Smooth muscle cell of the umbilical artery (primary cell): ENCODE measurements at places on chromosomes 2 and 18. TPM values are rescaled to one million over a fixed set of nuclear protein-coding genes. Genes with fewer than 3 reads are reported as not detected.

Gene NETO1
- total RNA-seq, result 0.74 TPM in 1 of 2 replicates, not detected in the other

Gene OTOS
- total RNA-seq, result not detected in 2 replicates

Gene XRCC5
- total RNA-seq, result 221 and 300 TPM in 2 replicates

Gene FBLN7
- total RNA-seq, result 0.18 and 0.30 TPM in 2 replicates

Gene PROM2
- total RNA-seq, result 0.30 and 0.83 TPM in 2 replicates

Gene MZT2A
- total RNA-seq, result 43.4 and 66.2 TPM in 2 replicates

Gene TUBB8B
- not detected in 2 replicates for total RNA-seq

Gene CCDC68
- 5.0 and 6.2 TPM in 2 replicates for total RNA-seq

Gene UGT1A8
- not detected in 2 replicates for total RNA-seq

Gene GNAL
- 0.32 and 0.89 TPM in 2 replicates for total RNA-seq

Gene TIMM21
- total RNA-seq, result 29.7 and 37.6 TPM in 2 replicates

Gene NR4A2
- total RNA-seq, result 0.30 TPM in 1 of 2 replicates, not detected in the other

Gene LIMS4
- 11.9 and 18.4 TPM in 2 replicates for total RNA-seq

Gene B4GALT6
- total RNA-seq, result 10.7 and 19.3 TPM in 2 replicates

Gene GPATCH11
- 8.3 and 10.0 TPM in 2 replicates for total RNA-seq

Gene ABCA12
- total RNA-seq, result 0.28 and 0.30 TPM in 2 replicates

Gene PKP4
- total RNA-seq, result 20.8 and 39.7 TPM in 2 replicates

Gene CXCR4
- 0.30 and 0.74 TPM in 2 replicates for total RNA-seq

Gene SERPINB11
- total RNA-seq, result not detected in 2 replicates

Gene RAB31
- 64.1 and 76.3 TPM in 2 replicates for total RNA-seq

Gene TXNDC2
- total RNA-seq, result 0.05 TPM in 1 of 2 replicates, not detected in the other
